ENCODE measurements at places on chromosomes 3 and 15. TPM values are rescaled to one million over a fixed set of nuclear protein-coding genes. Genes with fewer than 3 reads are reported as not detected.

GRCh38 chr15:31463521-31464102 lies 137.0 kb downstream of the KLF13 start:
- H3K4me1 ChIP-seq, result no peaks in the 10 kb centered on the region
- no peaks in the 10 kb centered on the region for H3K36me3 ChIP-seq
- H3K4me3 ChIP-seq, result no peak overlapping the region

The ARL14 gene
- total RNA-seq, result 13.2 TPM

DNA sequence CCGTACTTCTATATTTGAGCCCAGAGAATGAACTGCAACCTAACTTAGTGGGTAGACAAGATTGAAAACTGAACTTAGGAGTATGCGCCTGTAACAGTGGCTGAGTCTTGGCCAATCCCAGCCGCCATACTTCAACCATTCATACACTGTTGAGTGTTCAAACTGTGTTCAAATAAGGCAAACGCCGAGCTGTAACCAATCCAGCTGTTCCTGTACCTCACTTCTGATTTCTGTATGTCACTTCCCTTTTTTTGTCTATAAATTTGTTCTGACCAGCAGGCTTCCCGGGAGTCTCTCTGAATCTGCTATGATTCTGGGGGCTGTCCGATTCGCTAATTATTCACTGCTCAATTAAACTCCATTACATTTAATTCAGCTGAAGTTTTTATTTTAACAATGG lies 58.6 kb upstream of the TPM1 start:
- no peak for DNase-seq
- H3K36me3 ChIP-seq, result no peaks in the 10 kb centered on the region
- no peak overlapping the region for H3K27ac ChIP-seq
- H3K27me3 ChIP-seq, result no peaks in the 10 kb centered on the region
- peaks cover 5% of the 10 kb centered on the region for H3K4me1 ChIP-seq

DNA sequence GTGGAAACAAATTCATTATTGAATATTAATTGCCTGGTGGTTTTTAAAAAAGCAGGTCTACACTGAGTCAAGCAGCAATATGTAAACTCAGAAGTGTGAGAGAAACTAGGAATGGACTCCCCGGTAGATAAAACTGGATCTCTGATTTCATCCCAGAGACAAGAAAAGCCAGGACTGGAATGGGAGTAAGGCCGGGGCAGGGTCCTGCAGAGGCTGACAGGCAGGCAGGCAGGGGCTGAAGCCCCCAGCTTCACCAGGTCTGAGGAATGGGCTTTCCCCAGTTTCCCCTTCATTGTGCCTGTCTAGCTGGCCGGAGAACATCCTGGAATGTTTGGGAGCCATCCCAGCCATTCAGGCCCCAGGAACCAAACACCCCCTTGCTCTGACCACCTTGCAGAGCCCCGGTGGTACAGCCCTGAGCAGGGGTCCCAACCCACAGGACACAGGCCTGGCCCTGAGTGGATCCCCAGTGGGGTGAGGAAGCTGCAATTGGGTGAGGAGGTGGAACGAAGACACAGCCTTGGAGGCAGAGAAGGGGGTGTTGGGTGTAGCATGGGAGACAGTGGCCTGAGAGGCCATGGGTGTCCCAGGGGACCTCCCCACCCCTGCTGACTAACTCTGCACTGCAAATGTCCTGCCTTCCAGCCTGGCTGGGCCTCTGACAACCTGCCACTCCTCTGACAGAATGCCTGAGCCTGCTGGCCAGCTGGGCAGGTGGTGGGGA lies 31.7 kb upstream of the XYLB start:
- DNase-seq, result no peak
- H3K27me3 ChIP-seq, result no peaks in the 10 kb centered on the region
- no peak overlapping the region for H3K27ac ChIP-seq
- no peaks in the 10 kb centered on the region for H3K4me1 ChIP-seq
- no peak overlapping the region for H3K4me3 ChIP-seq

The NMNAT3 gene
- 8.3 TPM for total RNA-seq

DNA sequence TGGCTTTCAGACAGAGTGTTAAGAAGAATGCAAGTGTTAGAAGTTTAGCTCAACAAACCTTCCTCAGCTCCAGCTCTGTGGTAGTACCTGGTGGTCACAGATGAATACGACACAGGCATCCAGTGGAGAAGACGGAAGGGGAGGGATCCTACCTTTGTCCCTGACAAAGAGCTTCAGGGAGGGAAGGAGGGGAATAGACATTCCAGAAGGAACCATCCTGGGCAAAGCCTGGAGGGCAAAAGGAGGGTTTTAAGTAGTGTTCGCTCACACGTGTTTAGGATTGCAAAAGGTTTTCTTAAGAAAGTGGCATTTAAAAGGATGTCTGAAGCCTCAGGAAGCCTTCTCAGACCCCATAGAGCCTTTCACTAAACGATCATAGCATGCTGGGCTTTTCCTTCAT lies 2.8 kb downstream of the CHCHD4 start:
- H3K27me3 ChIP-seq, result no peaks in the 10 kb centered on the region
- peaks cover 37% of the 10 kb centered on the region for H3K4me1 ChIP-seq
- H3K27ac ChIP-seq, result no peak overlapping the region
- H3K4me3 ChIP-seq, result no peak overlapping the region
- H3K36me3 ChIP-seq, result no peaks in the 10 kb centered on the region
- DNase-seq, result peak; percentile 2

The ERC2 gene
- total RNA-seq, result 4.7 TPM

The MAP6D1 gene
- not detected for total RNA-seq

The SCAANT1 gene
- total RNA-seq, result not detected

The AGTR1 gene
- 8.0 TPM for total RNA-seq

DNA sequence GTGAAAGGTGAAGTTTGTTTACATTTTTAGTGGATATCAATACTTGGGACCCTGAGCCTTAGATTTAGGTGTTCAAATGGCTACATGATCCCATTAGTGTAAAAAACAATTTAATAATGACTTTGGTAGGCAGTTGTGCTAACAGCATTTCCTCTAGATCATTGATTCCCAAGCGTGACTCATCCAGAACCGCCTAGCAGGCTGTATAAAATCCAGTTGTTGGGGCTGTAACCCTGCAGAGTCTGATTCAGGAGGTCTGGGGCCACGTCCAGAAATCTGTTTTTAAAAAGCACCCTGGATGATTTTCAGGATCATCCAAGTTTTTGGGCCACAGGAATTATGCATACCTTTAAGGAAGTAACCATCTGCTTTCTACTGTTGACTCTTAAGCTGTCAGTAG lies 156.4 kb downstream of the TP63 start:
- H3K4me1 ChIP-seq, result no peaks in the 10 kb centered on the region
- H3K4me3 ChIP-seq, result no peak overlapping the region
- H3K36me3 ChIP-seq, result no peaks in the 10 kb centered on the region
- no peak overlapping the region for H3K27ac ChIP-seq
- no peaks in the 10 kb centered on the region for H3K27me3 ChIP-seq
- DNase-seq, result no peak

GRCh38 chr3:169348929-169349621 lies 314.4 kb downstream of the MECOM start:
- no peaks in the 10 kb centered on the region for H3K36me3 ChIP-seq
- no peak overlapping the region for H3K4me3 ChIP-seq
- DNase-seq, result peak; percentile 31
- H3K27me3 ChIP-seq, result no peaks in the 10 kb centered on the region

The ANKRD63 gene
- total RNA-seq, result 0.30 TPM

All from hepatocyte (in vitro differentiated cells).